ENCODE measurements at places on chromosomes 13 and 19.

DNA sequence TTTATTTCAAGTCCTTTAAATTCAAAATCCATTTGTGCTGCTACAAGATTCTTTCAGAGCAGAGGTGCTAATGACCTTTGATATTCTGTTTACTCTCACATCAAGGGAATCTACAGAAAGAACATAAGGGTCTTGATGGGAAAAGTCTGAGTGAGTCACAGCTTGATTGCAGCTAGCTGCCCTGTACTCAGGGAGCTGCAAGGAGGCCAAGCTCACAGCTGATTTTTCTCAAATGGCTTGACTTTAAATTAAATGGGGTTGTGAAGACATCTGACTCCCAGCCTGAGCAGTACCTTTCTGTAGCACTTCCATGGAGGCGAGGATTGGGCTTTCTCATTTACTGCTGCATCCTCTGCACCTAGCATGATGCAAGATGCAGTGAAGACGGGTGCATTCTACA is 62.5 kb downstream of the RAP2A start:
- DNase-seq: no peak

GRCh38 chr13:43725460-43725859 is 61.3 kb downstream of the ENOX1 start:
- no peak for DNase-seq

DNA sequence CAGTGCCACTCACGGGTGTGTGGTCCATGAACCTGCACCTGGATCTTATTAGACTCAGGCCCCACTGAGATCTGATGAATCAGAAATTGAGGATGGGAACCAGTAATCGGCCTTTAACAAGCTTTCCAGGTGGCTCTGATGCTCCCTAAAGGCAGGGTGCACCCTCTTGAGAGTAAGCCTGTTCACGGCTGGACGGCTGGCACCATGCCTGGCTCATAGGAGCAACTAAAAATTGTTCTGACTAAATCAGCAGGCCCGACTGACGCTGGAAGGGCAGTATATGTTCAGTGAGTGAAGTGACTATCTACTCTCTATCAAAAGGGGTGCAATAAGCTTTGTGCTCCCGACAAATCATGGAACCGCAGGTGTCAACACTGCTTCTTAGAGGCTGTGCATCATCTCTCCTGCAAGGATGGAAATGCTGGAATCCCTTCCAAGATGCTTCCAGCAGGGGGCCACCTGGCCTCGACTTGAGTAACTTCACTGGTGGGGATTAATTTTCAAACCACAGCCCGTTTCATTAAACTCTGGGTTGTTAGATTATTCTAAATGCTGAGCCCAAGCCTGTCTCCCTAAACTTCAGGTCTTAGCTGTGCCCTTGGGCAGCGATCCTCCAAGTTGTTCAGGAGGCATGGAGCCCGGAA is 28.4 kb downstream of the TMTC4 start:
- no peak for DNase-seq

DNA sequence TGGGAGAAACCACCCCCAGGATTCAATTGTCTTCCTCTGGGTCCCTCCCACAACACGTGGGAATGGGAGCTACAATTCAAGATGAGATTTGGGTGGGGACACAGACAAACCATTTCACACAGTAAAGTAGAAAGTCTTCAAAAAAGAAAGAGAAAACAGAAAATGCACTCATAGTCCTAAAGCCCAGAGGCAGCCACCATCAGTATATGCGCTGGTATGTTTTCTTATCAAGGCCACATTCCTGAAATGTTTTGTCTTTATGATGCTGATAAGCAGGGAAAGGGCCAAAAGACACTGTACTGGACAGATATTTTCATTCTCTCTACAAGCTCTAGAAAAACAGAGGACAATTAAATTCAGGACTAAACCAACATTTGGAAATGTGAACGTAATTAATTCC is 375.8 kb upstream of the TSHZ3 start:
- no peak for DNase-seq

DNA sequence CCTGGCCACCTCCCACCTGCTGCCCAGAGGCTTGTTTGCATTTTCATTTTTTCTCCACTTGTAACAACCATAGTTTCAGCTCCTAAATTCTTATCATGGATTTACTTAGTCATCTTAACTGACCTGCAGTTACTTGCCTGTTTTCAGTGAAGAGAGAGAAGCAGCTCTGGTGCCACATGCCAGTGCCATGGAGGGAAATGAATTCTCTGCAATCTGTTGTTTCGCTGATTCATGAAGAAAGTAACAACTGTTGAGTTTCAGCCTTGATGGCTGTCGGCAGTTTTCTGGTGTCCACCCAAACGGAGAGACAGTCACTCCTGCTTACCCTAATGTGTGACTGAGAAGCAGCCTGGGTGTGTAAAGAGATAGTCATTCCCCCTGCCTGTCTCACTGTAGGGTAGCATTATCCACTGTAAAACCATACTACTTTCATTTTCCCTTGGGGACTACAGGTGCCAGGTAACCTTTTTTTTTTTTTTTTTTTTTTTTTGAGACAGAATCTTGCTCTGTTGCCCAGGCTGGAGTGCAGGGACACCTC is 116.1 kb downstream of the DNAJC3 start:
- DNase-seq: no peak

- no peak for DNase-seq
These were observed 248.5 kb downstream of the SLITRK1 start for GRCh38 chr13:83633746-83634145.

DNA sequence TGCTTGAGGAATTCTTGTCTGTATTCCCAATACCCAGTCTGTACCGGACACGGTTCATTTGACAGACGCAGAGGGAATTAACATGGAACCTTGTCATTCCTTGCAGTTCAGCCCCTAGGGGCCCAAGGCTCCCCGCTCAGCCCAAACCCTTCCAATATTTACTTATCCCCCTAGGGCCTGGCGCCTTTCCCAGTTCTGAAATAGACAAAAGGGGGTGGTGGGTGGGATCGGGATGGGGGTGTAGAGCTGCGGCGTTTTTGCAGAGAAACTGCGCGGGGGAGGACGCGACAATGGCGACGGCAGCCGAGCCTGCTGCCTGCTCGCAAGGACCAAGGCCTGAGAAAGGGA is 583 bp downstream of the AKAP8L start:
- no peak for DNase-seq

DNA sequence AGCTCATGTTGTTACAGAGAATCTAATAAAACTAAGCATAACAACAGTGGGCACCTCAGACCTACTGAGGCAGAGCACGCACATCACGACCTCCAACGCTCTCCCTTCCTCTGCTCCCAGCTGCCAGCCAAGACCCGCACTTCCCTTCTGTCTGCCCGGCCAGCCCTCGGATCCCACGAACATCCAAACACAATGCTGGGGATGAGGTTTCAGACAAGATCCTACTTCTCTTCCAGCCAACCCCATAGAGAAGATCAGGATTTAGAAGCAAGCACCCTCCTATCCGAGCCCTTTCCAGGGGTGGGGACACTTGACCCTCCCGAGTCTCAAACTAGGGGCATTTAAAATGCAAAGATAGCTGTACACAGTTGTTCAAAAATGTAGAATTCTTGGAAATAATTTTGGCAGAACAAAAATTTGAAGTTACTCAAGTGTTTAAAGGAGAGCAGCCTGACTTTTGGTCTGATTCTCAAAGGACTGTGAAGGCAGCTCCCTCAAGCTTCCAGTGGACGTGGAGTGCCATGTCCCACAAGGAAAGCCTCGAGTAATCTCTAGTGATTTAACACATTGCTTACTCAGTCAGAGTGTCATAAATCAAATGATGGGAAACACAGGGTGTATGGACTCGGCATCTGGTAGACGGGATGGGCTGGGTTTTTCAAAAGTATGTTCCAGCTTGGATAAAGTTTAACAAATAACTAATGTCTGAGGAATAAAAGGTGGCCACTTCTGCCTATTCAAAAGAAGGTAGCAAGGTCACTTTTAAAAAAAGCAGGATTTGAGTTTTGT is 32.8 kb downstream of the ANKRD10 start:
- DNase-seq: no peak

- DNase-seq: peak; percentile 6
These were observed 215.2 kb downstream of the NBEA start for GRCh38 chr13:35157143-35157755.

- DNase-seq: no peak
These were observed 17.8 kb downstream of the KCTD12 start for GRCh38 chr13:76868371-76868770.

GRCh38 chr13:114034481-114034891 is 60.6 kb upstream of the C13orf46 start:
- no peak for DNase-seq

DNA sequence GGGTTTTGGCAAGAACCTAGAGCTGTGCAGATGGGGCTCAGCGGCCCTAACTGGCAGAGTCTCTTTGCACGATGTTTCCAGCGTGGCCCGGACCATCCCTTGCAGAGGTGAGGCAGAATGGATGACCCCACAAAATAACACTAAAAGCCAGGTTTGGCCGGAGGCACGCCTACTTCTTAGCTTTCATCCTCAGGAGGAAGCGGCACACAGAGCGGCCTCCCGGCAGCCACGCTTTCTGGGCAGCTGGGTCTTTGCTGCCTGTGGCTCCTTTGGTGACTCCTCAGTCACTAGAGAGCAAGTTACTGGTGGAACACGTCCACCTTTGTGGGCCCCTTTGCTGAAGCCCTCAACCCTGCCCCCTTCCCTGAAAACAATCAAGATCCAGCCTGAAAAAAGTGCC is 25.2 kb downstream of the TEX29 start:
- DNase-seq: no peak
